A549 treated with CORT108297 at 1 μM for 4 hours (cell line): ENCODE measurements at places on chromosomes 1 and 21. TPM values are rescaled to one million over a fixed set of nuclear protein-coding genes. Genes with fewer than 3 reads are reported as not detected.

Gene LORICRIN
- not detected in 5 replicates for total RNA-seq

Gene ANKRD34A
- total RNA-seq: 0.10 to 0.23 TPM (median 0.16 TPM) in 5 replicates

Gene ANKRD35
- total RNA-seq: not detected in 5 replicates

Gene GJA8
- not detected in 5 replicates for total RNA-seq

Gene SELE
- total RNA-seq: 0.02 TPM in 1 of 5 replicates, not detected in the others
